ENCODE measurements at places on chromosomes 11 and 22.

DNA sequence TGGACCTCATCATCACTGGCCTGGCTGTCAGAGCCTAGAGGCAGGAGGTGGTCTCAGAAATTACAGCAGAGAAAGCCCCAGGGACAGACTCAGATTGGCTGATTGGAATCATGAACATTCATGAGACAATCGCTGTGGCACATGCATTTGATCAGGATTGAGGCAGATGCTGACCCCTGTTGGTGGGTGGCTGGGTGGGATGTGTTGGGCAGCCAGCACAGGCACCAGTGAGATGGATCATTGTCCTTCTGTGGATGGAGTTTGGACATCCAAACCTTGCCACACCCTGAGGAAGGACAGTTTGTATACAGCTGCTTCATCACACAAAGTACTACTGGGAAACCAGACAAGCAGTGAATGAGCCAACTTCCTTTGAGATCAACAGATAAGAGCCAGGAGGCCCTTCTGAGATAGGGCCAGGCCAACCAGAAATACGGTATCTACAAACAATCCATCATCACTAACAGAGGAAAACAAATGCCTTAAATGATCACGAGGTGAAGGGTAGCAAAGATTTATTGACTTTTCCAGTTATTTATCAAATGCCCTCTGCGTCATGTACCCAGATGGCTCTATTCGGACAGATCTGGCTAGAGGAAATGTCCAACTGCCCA is 17.3 kb downstream of the COMMD9 start:
- no peak for DNase-seq

- DNase-seq, result no peak
Measured at GRCh38 chr11:78954696-78955095, 380.0 kb upstream of the NARS2 start.

DNA sequence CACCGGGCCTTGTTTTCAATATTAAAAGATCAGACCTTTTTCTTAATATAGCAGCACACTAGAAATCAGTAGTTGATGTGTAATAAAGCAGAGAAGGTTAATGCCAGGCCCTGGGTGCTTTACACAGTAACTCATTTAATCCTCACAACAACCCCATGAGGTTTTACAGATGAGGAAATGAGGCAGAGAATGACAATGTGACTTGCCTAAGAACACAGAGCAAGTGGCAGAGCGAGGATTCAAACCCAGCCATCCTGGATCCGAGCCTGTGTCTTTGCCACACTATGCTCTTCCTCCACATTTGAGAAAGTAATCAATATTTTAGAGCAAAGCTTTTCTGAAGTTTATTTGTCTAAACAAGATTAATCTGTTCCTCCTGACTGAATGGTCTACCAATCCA is 7.2 kb downstream of the JAML start:
- no peak for DNase-seq

GRCh38 chr11:68149417-68149816 is 28.2 kb upstream of the CHKA start:
- DNase-seq, result no peak

DNA sequence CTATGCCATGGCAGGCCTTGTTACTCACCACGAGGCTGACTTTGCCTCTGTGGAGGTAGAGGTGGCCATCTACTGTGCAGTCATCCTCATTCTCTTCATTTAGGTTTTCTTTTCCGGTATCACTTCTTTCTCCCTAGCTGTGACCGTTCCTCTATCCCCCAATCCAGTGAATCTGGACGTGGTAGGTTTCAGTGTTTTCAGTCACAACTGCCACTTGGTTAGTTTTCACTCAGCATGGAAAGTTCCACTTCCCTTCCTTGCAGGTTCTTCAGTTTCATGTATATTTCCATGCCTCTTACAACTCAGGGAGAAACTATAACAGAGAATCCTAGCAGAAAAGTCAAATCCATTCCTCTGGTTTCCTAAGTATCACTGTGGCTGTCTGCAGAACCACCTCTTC is 1.9 kb downstream of the HPS4 start:
- DNase-seq, result no peak

GRCh38 chr11:117437041-117437790 is 109.6 kb downstream of the CEP164 start:
- DNase-seq, result no peak

- DNase-seq, result no peak
Measured at GRCh38 chr22:20022231-20022977, 1.5 kb downstream of the TANGO2 start.

GRCh38 chr11:128525411-128526243 is 61.7 kb downstream of the ETS1 start:
- DNase-seq, result no peak
